Fibroblast of lung (primary cell): ENCODE measurements at places on chromosomes 5 and 9. TPM values are rescaled to one million over a fixed set of nuclear protein-coding genes. Genes with fewer than 3 reads are reported as not detected.

TEX48 gene
- not detected in 2 replicates for total RNA-seq

NIPAL4 gene
- 0.17 and 0.26 TPM in 2 replicates for total RNA-seq

GRCh38 chr5:126536874-126537273, 58.1 kb downstream of the ALDH7A1 start:
- DNase-seq, result no peak

GRCh38 chr5:176873541-176874172, 25.5 kb downstream of the HK3 start:
- DNase-seq, result no peak

GPR151 gene
- total RNA-seq, result not detected in 2 replicates

SLU7 gene
- total RNA-seq, result 74.5 and 79.4 TPM in 2 replicates

DNA sequence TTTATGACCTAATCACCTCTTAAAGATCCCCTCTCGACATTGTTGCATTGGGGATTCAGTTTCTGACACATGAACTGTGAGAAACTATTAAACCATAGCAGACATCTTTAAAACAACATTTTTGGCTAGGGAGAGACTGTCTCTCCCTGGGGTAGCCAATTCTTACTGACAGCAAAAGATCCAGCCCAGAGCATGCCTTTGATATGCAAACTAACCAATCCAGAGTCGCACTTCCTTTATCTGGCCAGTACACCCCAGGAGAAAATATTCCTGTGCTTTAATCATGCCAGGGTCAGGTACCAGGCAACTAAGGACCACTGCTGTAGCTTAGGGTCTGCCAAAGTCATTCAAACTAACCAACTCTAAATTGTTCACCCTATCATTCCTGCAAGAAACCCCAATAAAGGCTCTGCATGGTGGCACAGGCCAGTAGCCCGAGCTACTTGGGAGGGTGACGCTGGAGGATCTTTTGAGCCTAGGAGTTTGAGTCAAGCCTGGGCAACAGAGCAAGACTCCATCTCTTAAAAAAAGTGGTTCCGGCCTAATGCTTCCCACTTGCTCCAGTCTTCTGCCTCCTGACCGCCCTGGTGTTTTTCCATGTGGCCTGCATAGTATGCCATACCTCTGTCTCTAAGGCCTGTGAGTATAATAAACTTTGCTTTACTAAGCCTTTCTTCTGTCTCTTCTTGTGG, 62.3 kb upstream of the DAPK1 start:
- DNase-seq, result no peak

- DNase-seq, result no peak
Observed at GRCh38 chr9:32292611-32293010, 91.8 kb upstream of the ACO1 start.

DNA sequence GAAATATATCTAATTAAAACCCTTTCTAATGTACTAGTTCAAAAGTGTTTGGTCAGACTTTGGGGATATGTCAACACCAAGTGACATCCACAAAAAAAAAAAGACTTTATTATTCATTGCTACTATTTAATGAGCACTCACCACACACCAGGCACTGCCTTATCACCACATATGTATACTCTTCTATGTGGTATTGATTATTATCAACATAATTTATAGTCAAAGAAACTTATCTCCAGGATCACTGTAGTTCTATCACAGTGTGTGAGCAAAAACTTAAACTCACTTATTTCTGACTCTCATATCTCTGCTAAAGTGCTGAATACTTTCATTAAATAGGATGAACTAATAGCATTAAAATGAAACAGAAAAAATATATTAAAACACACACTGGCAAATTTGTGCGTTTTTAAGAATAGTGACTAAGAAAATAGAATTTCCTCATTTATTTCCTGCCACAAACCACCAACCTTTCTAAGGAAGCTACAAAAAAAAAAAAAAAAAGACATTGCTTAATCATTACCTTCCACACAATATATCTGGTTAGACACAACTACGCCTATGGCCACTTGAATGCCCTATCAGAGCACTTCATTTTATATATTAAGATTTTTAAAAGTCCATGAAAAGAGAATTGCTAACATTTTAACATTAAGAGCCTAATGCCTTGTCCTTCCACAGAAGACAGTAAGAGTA, 12.8 kb downstream of the SLCO4C1 start:
- no peak for DNase-seq

GRCh38 chr9:75889977-75890471, 449 bp upstream of the PCSK5 start:
- peak; percentile 73 for DNase-seq

UBE2QL1 gene
- under 0.01 TPM in 1 of 2 replicates, not detected in the other for total RNA-seq

SNCB gene
- total RNA-seq, result 0.17 TPM in 1 of 2 replicates, not detected in the other

DNA sequence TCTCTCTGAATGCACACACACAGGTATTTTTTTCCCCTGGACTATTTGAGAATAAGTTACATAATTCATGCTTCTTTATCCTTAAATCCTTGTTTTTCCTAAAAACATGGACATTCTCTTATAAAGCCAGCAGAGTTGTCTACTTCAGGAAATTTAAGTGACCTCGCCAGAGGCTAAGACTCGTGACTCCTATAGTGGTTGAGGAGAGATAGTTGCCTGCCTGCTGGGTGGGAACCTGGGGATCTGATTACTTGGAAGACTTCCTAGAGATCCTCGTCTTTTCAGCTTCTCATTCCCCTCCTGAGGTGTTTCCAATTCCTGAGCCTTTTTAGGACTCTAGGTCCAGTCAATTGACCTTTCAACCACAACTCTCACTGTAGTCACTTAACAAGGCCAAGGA, 5.5 kb downstream of the SLC30A5 start:
- DNase-seq, result no peak

- DNase-seq, result no peak
Observed at GRCh38 chr5:175107865-175108264, 336.1 kb downstream of the DRD1 start.

GRCh38 chr9:127426756-127427155, 2.6 kb downstream of the ZNF79 start:
- DNase-seq, result no peak

DNA sequence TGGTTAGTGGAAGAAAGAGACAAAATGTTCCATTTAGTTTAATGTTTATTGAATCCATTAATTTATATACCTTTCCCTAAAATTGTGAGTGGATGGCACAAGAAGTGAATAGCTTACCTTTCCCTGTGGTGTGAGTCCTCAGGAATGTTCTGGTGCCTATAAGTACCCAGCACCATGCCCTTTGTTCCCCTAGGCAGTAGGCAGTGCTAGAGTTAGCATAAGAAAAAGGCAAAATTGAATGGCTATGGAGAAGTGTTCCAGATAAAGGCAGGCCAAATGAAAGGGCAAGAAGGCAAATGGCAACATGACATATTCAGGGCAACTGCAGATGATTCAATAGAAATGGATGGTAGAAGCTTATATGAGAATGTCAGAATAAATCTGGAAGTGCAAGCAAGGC, 370.8 kb upstream of the PTGER4 start:
- no peak for DNase-seq

GRCh38 chr9:134011401-134011800, 13.9 kb upstream of the BRD3OS start:
- no peak for DNase-seq

GRCh38 chr5:42614509-42614908, 142.1 kb upstream of the CCDC152 start:
- DNase-seq, result peak; percentile 67

CKMT2 gene
- total RNA-seq, result 8.0 and 19.3 TPM in 2 replicates

SLC4A9 gene
- total RNA-seq, result not detected in 2 replicates

RALGPS1 gene
- total RNA-seq, result 5.1 and 5.9 TPM in 2 replicates

DNA sequence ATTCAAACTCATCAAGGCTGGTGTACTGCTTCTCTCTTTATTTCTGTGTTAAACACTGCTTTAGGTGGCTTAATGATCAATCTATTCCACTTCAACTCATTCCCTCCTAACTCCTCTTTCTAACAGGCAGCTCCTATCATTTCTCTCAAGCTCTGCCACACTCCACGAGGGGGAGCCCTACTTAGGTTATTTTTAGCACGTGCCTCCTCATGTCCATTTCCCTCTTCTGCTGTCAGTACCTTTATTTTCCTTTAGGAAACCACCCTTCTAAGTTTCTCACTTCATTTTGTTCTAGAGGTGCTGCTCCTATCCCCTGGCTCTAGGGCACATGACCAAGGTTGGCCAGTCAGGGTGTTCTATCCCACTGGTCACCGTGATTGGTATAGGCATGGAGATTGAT, 6.7 kb upstream of the BRINP1 start:
- DNase-seq, result no peak

DNA sequence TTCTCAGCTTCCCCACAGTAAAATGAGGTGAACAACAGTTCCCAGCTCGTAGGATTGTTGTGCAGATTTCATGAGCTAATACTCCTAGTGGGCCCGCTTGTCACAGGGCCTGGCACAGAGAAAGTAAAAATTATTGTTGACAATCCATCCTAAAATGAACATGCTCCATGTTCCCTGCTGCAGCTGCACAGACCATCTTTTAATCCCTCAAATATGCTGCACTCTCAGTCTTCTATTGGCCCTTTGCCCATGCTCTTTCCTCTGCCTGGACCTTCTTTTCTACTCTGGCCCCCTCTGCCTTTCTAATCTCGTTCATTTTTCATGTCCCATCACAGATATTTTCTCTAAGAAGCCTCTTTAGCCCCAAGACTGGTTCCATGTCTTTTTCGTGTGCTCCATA, 117.7 kb upstream of the NR3C1 start:
- DNase-seq, result no peak

DNA sequence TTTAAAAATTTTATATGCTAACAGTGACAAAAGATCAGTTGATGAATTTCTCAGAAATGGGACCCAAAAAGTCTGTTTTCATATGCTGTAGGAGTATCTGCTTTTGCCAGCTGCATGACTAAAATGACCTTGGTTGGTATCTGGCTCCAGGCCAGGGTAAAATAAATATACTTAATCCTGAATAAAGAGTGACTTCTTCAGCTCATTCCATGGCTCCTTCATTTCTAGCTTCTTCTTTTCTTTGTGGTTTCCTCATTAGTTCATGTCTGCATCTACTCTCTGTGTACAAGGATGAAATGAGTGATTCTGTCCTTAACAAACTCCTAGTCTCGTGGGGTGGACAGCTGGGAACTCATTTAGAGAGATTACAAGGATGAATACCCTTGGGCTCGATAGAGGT, 36.0 kb downstream of the RCL1 start:
- DNase-seq, result peak; percentile 65

PCDHGA2 gene
- 2.8 and 4.5 TPM in 2 replicates for total RNA-seq

DNA sequence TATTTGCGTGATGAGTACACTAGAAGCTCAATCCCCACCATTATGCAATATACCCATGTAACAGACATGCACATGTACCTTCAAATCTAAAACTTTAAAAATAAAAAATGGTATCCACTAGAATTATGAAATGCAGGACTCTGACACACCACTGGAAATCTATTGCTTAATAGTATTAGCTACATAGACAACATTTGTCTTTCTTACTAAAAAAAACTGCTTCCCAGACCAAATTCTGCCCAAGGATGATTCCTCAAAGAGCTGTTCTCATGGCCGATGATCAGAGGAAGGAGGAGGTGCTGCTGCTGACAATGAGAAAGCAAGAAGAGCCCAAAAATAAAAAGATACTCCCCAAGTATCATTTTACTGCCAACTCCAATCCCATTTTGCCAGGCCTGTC, 67.2 kb downstream of the TTC39B start:
- DNase-seq, result no peak

GRCh38 chr5:8058616-8059190, 189.8 kb downstream of the MTRR start:
- DNase-seq, result no peak

DNA sequence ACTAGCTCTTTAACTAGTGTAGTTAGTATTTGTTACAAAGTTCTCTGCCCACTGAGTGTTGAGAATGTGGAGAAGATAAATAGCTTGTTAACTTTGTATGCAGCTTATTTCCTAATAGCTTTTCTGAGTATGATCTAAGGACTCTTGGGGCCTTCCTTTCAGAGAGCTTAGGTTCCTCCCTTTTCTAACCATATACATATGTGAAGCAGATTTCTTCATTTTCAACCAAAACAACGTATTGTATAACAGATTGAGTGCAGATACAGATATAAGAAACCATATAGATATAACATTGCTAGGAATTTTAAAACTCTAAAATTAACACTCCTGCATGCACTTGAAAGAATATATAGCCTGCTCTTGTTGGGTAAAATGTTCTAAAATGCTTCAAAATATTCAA, 70.4 kb downstream of the SCAMP1 start:
- no peak for DNase-seq

DNA sequence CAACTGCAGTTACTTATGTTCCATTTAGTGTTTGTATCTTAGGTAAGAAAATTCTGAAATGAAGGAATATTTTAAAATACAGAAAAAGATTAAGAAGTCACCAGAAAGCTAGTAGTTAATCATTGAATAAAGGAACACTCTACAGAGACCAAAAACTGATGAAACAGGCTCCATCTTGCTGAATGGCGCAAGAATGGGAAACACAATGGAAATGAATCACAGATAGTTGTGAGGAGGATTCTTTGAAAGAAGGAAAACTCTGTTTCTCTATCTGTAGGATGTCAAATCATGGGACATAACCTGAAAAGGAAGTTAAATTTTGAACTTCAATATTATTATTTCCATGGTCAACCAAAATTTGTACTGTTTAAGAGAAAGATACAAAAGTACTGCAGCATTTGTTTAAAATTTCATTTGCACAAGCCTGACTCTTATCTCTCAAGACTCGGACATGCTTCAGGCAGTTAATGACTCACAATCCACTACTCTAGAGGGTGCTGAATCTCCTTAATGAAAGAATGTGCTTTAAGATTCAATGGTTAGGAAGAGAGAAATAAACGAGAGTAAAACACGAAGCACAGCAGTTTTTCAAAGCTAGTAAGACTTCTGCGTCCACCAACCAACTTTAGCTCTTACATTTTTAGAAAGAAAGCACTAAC, 1064.4 kb upstream of the DMAC1 start:
- peak; percentile 54 for DNase-seq
